ENCODE measurements at places on chromosomes 4 and X.
A peak's percentile ranks its signal among the peaks of the same experiment; 100 is the strongest.

DNA sequence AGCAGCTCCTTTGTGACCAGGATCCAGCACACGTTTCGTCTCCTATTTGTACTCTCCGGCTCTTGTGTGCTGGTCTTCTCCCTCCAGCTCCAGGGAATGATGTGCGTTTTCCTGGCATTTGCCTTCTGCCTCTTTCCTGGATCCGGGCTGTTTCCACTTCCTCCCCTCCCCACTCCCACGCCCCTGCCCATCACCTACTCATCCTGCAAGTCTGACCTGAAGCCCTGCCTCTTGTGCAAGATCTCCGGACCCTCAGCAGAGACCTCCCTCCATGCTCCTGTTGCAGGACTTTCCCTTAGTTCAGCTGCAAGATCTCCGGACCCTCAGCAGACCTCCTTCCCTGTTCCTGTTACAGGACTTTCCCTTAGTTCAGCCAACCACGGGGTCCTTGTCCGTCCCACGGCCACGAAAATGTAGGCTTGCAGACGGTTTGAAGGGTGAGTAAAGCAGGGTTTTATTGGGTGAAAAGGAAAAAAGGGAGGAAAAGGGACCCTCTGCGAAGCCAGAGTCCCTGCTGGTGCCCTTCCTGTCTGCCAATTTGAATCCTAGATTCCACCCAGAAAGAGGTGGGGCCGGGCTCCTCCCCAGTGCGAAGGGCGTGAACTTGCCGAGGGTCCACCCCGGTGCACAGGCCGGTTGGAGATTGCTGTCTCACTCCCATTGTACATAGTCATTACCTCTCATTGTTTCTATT lies 74.4 kb upstream of the IRF2 start:
- DNase-seq = no peak

DNA sequence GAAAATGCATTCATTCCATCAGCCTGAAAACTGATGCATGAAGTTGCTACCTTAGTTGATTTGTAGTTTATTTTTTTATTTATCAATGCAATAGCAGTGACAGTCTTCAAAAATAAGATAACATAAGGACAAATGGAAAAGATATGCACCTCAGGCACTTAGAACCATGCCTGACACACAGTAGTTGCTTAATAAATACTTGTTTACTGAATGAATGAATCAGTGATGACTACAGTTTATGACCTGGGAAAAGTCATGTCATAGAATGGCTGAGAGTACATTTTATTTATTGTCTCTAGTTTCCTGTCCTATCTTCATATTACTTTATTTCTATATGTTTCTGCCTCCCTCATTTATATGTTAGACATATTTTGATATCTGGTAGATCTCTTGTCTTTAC lies 171.8 kb downstream of the TLL1 start:
- DNase-seq = no peak

DNA sequence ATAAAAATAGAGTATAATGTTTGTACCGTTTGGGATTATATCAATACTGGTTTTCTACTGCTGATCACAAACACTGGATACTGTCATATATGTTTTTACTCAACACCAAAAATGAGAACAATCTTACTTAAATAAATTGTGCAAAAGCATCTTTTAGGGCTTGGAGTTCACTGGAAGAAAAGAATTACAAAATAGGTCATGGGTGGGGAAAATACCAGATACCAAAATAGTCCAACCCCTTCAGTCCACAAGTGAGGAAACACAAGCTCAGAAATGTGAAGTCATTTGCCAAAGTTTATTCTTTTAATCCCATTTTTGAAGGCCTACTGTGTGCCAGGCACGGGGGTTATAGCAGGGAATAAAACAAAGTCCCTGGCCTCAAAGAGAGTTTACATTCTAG lies 64.4 kb downstream of the ADGRG2 start:
- no peak for DNase-seq

- no peak for DNase-seq
Observed at GRCh38 chrX:110511238-110511637, 152.6 kb downstream of the RTL9 start.

DNA sequence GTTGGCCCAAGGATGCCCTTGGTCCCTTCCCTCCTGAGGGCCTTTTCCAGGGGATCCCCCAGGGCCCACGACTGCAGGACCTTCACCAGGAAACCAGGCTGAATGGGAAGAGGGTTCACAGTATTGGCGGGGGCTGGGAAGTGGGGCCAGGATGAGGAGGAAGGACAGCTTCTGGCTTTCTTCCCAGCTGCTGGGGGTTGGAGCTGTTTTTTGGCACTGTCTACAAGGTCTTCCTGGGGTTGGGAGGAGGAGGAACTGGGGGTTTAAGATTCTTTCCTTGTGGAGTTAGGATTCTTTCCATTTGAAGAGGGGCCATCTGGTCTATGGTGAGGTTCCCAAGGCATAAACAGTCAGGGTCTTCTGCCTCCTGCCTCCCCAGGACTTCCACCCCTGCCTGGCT lies 64.8 kb downstream of the KIF4A start:
- DNase-seq = no peak

DNA sequence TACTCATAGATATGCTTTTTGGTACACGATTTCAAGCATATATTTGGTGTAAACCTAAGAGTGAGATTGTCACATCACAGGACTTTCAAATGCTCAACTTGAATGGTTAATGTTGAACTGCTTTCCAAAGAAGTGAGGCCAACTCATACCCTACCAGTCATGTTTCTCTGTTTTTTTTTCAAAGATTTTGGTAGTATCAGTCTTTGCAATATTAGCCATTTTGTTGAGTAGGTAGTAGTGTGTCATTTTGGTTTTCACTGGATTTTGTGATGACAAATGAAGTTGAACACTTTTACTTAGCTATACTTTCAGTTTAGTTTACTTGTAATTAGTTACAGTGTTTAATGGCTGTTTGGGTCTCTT lies 12.5 kb upstream of the HS3ST1 start:
- DNase-seq = no peak

DNA sequence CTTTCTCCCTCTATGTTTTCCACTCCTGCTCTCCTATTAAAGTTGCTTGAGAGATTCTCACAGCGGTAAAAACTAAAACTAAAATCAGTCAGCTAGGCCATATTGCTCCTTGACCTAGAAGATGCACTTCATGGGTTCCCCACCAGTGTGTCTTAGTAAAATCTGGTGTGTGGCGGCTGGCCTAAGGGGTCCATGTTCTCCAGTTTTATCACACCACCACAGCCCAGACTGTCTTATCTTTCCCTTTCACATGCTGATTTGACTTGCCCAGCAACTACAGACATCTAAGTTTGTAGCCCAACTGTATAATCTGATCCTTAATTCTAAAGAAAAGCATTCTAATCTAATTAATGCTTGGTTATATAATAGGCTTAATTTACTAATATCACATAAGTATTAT lies 68.0 kb downstream of the ATP8A1 start:
- DNase-seq = peak; percentile 91

DNA sequence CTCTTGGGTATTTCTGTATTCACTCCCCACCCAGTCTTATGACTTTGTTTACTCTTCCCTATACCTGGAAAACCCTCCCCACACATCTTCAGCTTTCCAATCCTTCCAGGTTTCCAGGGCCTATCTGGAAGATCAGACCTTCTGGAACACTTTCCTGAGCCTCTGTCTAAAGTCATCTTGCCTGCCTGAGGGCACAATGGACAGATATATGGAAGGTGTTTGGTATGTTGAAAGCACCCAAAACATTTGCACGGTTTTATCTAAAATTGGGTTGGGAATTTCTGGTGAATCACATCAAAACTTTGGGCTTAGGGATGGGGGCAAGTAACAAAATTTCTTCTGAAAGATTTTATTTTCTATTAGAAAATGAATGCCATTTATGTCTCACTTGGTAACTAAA lies 16.0 kb downstream of the CLDN2 start:
- DNase-seq = no peak

GRCh38 chr4:102259702-102260101 lies 85.6 kb downstream of the SLC39A8 start:
- no peak for DNase-seq

DNA sequence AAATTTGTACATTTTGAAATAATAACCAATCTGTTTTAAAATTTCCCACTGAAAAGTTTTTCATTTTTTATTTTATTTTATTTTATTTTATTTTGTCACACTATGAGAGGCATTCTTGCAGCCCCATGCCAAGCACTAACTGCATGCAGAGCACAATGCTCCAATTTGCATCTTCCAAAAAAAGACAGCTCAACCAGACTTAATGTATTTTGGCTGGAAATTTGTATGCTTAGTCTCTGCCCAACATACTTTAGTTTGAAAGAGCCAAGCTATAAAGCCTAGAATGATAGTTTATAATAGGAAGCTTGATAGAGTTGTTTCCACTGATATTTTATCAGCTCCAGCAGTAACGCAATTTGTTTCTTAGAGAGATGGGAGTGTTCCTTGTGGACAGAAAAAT lies 235.5 kb downstream of the GALNTL6 start:
- no peak for DNase-seq

DNA sequence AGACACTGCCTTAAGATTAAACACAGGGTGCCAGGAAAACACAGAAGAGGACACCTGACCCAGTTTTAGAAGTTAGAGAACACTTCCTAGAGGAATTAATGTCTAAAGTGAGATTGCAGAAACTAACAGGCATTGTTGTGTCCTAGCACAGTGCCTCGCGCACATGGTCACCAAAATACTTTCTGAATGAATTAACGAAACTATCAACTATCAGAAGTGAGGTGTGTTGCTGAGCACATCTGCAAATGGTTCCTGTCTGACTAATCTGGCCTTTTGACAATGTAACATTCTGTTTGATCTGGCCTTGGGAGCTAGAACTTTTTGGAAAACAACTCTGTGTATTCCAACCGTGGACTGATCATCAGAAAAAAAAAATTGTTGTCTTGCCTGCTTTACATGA lies 556.8 kb upstream of the LCORL start:
- DNase-seq = no peak

DNA sequence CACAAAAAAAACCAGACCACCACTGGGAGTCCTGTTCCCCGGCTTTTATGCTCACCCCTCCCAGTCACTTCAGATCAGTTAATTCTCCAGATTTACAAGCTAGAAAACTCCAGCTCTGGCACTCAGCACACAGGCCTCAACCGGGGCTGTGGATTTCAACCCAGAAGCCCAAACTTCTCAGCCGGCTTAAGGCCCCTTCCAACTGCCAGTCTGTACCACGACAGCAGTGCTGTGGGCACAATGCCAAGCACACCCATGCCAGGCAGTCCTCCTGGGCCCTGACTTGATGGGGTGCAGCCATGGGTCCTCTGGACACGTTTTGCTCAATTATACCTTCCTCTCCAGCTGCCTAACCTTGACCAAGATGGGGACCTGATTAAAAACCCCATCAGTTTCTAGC lies 12.2 kb downstream of the SOD3 start:
- no peak for DNase-seq
